ENCODE measurements at places on chromosomes 1 and 21. TPM values are rescaled to one million over a fixed set of nuclear protein-coding genes. Genes with fewer than 3 reads are reported as not detected.

GRCh38 chr1:2386636-2387611, 4.4 kb downstream of the MORN1 start:
- peak; percentile 63 for DNase-seq

DNA sequence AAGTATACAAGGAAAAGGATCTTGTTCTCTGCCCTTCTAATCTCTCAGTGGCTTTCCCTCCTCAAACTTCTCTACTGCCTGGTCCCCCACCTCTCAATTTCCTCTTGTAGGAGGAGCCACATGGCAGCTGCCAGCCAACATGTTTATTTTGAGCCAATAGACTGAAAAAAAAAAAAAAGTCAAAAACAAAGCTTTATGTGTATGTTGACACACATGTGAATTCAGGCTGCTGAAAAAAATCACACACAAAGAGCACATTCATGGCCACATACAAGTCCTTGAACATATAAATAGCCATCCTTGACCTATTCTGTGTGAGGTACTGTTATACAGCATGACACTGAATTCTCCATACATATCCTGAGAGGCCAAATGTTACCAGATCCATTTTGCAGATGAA, 3.7 kb downstream of the PTPN14 start:
- no peak for DNase-seq

GRCh38 chr1:240217403-240217802, 125.7 kb downstream of the FMN2 start:
- no peak for DNase-seq

Gene FCRL4
- total RNA-seq: not detected

- no peak for DNase-seq
Measured at GRCh38 chr1:7541629-7542028, 229.5 kb upstream of the VAMP3 start.

DNA sequence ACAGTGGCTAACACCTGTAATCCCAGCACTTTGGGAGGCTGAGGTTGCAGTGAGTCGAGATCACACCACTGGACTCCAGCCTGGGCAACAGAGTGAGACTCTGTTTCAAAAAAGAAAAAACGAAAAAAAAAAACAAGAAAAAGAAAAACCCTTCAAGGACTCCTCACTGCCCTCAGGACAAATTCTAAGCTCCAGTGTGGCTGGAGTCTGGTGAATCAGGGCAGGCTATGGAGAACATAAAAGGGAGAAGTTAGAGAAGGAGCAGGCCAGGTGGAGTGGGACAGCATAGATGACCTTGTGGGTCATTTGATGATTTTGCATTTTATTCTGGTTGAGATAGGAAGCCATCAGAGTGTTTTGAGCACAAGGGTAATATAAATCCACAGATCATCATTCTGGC, 12.5 kb upstream of the UAP1 start:
- DNase-seq: no peak

Gene TSPAN1
- total RNA-seq: 3.3 TPM

- DNase-seq: no peak
Measured at GRCh38 chr1:151616505-151616849, 4.6 kb downstream of the SNX27 start.

- DNase-seq: no peak
Measured at GRCh38 chr1:4650481-4650880, 3.9 kb upstream of the AJAP1 start.

Data from sigmoid colon (tissue), 7 donors.